ENCODE measurements at places on chromosomes 6 and 20. TPM values are rescaled to one million over a fixed set of nuclear protein-coding genes. Genes with fewer than 3 reads are reported as not detected.

Gene HSPA12B
- 23.8 TPM for total RNA-seq

Gene MYMX
- total RNA-seq = not detected

Gene RNF217
- total RNA-seq = 29.0 TPM

Gene DUSP15
- total RNA-seq = not detected

Gene MED20
- total RNA-seq = 40.3 TPM
